Stimulated activated CD4-positive, alpha-beta T cell treated with anti-CD3 and anti-CD28 coated beads, Interleukin-12 subunit alpha, Interleukin-12 subunit beta, amount 100 ng/mL, for 24 hours (primary cell): ENCODE measurements at places on chromosomes 16 and 17.

GRCh38 chr17:16258901-16259300, 41.9 kb downstream of the PIGL start:
- no peak for DNase-seq

GRCh38 chr16:89104303-89104702, 10.7 kb downstream of the ACSF3 start:
- DNase-seq, result no peak

GRCh38 chr17:47982091-47982617, 11.2 kb downstream of the CDK5RAP3 start:
- no peak for DNase-seq

DNA sequence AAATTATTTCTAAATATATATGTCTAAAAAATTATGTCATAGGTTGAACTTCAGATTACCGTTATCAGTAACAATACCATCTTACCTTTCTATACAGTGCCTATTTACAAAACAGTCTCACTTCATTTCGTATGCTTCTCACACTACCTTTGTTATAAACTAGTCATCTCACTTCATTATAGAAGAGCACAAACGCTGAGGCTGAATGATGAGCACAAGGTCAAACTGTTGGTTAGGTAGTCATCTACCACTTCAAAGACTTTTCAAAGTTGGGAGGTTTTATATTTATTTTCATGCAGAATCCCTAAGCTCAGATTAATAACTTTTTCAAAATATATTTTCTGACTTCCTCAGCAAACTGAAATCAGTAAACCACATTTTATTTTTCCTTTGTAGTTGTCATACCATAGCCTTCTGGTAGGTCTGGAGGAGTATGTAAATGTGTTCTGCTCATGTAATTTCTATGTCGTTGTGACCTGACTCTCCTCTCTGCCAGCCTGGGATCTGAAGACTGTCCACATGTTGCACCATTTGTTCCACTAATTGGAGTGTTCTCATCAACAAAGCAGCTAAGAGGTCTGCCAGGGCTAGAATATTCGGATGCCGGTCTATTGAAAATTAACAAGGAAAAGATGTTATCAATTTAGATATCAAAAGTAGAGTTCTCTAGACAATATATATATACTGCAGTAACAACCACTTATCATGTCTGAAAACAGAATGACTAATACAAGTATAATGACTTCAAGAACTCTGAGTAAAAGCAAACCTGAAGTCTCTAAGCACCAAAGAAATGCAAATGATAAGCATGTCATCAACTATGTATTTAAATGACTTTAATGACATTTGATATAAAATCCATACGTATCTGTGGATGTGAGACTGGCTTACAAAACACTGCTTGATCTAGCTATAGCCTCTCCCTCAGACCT, 73.9 kb downstream of the CEP95 start:
- DNase-seq, result no peak

DNA sequence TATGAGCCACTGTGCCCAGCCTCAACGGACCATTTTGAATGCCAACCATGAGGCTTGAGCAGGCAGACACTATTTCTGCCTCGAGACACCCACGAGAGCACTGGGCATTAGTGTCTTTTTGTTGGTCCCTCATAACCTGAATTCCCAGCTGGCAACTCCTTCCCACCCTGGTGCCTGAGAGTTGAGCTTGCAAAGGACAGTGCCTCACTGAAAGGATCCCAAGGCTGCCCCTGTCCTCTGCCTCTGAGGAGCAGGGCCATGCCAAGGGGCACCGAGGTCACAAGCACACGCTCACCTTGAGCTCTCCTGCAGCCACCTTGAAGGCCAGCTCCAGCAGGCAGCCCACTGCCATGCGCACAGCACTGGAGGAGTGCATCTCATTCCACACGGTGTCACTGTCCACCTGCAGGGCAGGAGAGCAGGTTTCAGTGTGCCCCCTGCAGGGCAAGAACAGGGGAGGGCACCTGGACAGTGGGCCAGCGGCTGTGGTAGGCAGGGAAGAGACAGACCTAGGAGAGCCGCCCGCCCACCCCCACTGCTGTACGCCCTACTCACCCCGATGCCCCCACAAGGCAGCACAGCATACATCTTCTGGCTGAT, 12.8 kb downstream of the G6PC3 start:
- no peak for DNase-seq

- no peak for DNase-seq
Measured at GRCh38 chr16:16131659-16132058, 91.6 kb downstream of the ABCC6 start.

GRCh38 chr16:28987170-28987853, 2.5 kb downstream of the LAT start:
- no peak for DNase-seq

DNA sequence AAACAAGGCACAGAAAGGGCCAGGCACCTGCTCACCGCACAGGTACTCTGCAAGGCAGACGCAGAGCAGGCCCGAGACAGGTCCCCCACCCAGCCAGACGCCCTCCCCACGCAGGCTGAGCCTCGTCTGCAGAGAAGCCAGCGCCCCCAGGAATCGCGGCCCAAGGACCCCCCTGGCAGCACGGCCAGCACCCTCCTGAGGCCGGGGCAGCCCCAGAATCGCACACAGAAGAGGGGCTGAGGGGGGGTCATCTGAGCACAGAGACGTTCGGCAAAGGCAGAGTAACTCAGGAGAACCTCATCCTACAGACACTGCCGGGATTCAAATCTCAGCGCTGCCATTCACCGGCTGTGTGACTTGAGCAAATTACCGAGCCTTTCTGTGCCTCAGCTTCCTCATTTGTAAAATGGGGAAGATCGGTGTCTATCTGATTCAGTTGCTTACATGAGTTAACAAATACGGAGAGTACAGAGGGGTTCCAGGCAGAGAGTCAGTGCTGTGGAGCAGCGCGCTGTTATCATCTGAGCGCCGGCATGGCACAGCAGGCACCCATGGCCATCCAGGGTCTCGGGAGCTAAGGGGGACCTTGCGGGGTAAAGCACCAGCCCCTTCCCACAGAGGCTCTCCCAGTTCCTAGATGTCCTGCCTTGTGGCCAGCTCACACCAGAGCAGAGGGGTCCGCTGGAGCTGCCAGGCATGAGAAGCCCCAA, 10.4 kb downstream of the EMC6 start:
- DNase-seq, result no peak

DNA sequence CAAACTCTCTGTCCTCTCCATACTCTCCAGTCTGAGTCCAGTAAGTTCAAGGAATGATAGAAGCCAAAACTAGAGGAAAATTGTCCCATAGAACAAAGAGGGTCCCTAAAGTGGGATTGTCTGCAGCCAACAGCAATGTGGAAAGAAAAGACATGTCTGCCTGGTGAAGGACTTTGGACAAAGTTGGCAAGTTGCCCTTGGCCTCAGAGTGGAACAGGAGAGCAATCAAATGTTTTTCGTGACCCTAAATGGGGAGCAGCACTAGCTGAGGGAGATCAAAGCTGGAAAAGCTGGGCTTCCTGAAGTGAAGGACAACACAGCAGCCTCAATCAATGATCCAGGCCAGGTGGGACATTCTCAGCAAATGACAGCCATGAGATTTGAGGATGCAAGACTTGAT, 183.5 kb downstream of the CHD9NB start:
- DNase-seq, result no peak

DNA sequence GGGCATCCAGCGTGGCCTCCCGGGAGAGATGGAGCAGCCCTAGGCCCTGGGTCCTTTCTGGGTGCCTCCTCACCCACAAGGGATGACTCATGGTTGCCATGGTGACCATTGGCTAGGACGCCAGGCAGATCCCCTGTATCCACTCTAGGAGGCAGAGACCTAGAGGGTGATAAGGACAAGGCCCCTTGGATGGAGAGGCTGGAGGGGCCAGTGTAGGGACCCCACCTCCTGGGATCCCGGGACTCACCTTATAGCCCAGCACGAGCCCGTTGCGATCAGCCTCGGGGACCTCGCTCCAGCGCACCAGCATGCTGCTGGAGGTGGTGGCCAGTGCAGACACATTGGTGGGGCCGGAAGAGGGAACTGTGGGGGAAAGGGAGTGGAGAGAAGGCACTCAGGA, 82.2 kb upstream of the CDC42EP4 start:
- no peak for DNase-seq

DNA sequence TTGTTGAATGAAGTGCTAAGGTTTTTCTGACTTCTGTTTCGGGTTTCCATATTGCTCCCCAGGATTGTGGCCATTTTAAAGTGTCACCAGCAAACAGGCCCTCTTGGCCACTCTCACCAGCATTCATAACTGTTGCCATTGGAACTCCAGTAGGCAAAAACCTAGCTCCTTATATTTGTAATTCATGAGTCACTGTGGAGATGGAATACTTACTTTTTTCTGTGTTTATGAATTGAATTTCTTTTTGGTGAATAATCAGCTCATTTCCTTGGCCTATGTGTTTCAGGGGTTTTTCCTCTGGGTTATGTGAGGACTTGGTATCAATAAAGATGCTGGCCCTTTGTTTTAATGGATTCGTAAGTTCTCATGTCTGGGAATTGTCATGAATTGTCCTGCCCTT, 255.1 kb downstream of the SNX29 start:
- DNase-seq, result no peak

DNA sequence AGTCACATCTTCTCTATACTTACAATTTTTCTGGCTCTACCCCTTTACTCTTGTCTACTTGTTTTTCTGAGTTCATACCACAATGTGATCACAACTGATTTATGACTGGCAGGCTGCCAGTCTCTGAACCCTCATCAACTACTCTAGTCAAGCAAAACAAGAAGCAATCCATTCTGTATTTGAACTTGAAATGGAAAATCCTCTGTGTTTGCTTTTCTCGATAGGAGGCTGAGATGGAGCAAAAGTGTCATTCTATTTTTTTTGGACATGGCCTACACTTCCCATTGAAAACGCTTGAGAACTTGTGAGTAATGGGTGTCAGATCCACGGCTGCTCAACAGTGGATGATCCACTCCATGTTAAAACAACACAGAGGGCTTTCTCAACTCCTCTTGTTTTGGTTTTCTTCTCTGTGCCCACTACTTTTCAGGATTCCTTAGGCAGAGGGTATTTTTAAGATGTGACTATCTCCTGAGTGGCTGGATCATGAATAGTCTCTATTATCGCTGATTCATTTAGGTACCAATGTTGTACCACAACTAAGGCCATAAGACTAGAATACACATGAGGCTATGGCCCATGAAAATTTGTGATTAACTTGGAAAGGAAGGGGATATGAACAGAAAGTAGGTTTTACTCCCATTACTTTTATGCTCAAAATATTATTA, 11.7 kb downstream of the TMEM100 start:
- DNase-seq, result no peak

DNA sequence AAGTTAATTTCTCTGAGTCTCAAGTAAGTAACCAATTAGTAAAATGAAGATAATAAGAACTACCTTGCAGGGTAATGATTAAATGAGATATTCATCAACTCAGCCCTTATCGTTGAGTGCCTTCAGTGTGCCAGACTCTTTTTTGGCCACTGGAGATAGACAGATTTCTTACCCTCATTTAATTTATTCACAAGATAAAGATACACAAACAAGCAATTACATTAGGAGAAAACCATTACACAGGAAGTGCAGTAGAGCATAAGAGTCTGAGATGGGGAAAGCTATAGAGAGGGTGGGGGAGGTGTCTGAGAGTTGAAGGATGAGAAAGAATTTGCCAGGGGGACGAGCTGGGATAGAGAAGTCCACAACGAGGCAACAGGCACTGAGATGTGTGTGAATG, 72.5 kb upstream of the BCAR1 start:
- no peak for DNase-seq

- DNase-seq, result no peak
Measured at GRCh38 chr17:7496470-7497183, 12.5 kb downstream of the POLR2A start.

GRCh38 chr16:4767872-4768548, 1.0 kb upstream of the ZNF500 start:
- DNase-seq, result no peak

- DNase-seq, result no peak
Measured at GRCh38 chr16:87141402-87141801, 175.8 kb downstream of the C16orf95 start.

GRCh38 chr17:27157297-27157696, 136.6 kb upstream of the WSB1 start:
- DNase-seq, result no peak

DNA sequence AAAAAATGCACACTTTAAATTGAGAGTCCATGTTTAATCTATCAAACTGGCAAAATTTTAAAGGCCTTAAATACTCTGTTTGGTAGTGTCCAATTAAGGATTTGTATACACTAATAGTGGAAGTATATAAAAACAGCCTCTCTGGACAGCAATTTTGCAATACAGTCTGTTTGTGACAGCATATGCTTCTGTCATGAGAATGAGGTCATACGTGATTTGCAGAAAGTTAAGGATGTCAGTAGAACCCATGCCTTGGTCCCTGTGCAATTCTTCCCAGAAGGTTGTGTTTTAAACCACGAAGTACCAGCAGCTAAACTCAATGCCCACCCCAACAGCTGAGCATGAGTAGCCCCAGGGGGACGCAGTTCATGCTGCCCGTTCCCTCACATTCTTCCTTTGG, 78.4 kb downstream of the AIPL1 start:
- no peak for DNase-seq

DNA sequence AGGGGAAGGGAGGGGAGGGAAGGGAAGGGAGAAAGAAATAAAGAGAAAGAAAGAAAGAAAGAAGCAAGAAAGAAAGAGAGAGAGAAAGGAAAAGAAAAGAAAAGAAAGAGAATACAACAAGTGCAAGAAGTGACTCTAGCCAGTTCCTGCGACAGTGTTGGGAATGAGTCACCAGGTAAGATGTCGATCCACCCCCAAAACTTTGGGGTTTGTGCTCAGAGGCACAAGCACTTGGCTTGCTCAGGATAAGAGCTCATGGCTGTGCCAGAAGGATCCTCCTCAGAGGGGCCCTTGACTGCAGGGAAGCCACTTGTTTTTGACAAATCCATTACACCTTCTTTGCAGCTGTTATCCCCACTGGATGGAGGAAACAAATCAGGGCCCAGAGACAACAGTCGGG, 137.7 kb downstream of the TMEM132E start:
- no peak for DNase-seq

- DNase-seq, result no peak
Measured at GRCh38 chr16:50268352-50268751, 2.0 kb downstream of the ADCY7 start.

- no peak for DNase-seq
Measured at GRCh38 chr16:34803683-34804416, 1344.4 kb downstream of the TP53TG3F start.

GRCh38 chr16:12516621-12517309, 286.9 kb downstream of the CPPED1 start:
- DNase-seq, result no peak

DNA sequence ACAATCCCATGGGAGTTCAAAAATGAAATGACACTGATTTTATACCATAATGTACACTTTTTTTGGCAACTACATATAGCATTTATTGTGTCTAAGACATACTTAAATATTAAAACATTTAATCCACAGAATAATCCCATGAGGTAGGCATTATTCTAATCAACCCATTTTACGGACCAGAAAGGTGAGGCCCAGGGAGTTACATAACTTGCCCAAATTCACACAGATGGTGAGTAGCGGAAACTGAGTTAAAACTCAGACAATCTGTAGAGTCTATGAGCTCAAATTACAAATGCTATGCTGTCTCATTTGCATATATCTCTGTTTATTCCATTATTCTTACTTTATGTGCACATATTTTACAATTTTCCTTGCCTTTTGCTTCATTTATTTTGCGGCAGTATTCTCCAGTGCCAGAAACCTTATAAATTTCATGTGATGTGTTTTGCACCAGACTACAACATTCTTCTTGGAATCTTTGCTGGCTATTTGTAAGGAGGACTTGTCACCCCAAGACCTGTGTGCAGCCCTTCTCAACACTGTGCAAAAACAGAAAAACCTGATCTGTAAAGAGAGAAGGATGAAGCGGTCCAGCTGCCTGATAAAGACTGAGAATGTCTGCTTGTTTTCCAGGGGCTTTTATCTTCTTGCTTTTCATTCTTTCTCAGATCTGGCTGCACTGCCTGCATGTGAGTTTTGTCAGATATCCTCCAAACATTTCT, 2.3 kb upstream of the ABCA9 start:
- no peak for DNase-seq
